ENCODE measurements at places on chromosomes 4 and X.

DNA sequence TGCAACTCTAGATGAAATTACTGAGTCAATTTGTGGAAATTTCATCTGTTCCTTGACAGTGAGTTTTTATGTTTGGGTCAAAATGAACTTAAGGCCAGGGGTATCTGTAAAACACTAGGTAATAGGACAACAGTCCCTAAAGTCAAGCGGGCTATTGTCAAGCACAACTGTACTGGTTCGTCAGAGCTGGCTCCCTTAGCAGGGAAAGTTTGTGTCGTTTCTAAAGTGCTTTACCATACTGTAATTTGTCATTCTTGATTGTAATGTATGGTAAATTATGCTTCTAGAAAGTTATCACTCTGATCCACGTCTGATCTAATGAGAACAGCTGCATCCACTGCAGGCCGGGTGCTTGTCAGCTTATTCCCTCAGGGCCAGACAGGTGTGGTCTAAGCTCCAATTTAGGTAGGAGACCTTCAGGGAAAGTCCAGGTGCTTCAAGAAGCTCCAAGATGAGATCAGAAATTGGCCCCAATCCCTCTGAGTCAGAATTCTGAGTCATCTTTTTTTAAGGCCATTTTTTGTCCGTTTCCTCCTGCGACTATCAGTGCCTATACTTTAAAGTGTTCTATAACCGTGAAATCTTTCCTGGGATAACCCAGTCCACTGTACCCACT is 92.2 kb downstream of the PALLD start:
- DNase-seq = no peak

DNA sequence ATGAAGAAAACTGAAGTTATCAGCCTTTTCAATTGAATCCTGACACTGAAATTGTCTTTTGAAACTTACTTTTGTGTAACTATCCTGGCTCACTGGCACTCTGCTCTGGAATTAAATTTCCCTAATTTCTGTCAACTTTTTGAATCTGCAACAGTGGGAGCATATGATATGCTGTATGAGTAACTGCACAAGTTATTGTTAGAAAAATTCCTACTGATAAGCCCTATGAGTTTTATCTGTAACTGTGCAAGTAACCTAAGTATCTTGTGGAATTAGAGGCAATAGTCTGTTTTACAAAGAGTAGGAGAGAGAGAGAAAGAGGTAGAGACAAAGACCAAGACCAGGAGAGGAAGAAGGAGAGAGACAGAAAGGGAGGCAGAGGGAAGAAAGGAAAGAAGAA is 9.2 kb upstream of the HPGD start:
- DNase-seq = no peak

GRCh38 chr4:124941267-124941666 is 228.7 kb upstream of the ANKRD50 start:
- no peak for DNase-seq

DNA sequence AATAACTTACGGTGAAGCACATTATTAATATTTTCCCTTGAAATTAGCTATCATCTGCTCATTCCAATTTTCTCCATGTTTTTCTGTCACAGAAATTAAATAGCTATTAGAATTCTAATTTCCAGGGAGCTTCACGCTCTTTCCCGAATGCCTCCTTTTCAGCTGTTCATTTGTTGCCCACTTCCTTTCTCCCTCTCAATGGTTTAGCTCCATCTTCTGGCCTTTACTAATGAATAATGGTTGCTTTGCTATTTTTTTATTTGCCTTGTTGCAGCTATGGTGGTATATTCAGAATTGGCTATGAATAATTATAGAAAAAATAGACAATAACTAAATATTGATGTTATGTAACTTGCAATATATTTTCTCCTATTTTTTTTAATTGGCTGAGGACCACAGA is 70.5 kb downstream of the GRIA2 start:
- no peak for DNase-seq

- DNase-seq = no peak
These were observed 142.7 kb upstream of the PAQR3 start for GRCh38 chr4:79081973-79082372.

- no peak for DNase-seq
These were observed 243.4 kb downstream of the SCFD2 start for GRCh38 chr4:53122280-53123116.

DNA sequence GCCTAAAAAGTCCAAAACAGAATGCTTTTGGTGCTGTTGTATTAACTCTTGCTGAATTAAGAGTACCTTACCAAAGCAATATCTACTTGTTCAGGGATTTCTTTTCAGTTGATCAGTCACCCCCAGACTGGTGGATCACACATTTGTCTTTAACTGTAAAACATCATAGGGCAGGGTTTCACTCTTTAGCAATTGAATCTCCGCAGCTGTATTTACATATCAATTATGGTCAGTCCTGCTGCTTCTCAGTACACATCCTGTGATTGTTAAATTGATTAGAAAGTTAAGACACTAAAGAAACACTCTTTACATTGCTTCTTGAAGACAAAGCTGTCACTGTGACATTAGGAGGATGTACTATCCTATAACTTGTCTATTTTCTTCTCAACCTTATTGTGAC is 277.1 kb upstream of the ADGRL3 start:
- no peak for DNase-seq

GRCh38 chr4:173046818-173047217 is 121.8 kb upstream of the GALNT7 start:
- DNase-seq = no peak

Measured in stimulated activated CD4-positive, alpha-beta T cell treated with anti-CD3 and anti-CD28 coated beads, Interleukin-2, amount 100 ng/mL, for 48 hours (primary cell).